ENCODE measurements at places on chromosomes 2 and 18.

DNA sequence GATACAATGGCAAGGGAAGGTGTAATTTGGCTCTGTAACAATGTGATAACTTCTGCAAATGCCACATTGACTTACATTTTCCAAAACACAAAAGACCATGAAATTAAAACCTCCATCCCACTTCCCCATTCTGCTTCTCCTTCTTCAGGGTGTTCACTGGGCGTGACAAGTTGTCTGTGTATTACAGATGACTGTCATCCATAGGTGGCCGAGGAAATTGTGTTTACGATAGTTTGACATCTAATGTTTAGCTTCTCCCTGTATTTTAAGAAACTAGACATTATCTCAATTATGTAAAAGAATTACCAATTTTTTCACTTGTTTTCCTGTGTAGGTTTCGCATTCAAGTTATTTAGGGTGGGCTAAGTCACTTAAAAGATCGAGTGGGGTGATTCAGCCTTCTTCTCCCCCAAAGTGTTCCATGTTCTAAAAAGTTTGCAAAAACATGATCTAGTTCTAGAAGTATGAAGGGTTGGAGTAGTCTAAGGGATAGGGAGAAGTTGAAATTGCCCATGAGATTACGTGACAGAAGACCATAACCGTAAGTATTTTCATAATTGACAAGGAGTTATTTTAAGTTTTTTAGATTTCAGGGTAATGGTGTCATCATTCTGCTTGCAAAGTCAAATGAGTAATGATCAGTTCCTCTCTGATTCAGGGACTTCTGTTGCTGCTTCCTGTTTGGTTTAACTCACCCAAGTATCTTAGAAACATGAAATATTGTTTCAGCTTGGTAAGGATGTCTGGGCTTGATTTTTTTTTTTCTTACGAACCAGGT lies 25.2 kb upstream of the CYTIP start:
- DNase-seq, result peak; percentile 71

DNA sequence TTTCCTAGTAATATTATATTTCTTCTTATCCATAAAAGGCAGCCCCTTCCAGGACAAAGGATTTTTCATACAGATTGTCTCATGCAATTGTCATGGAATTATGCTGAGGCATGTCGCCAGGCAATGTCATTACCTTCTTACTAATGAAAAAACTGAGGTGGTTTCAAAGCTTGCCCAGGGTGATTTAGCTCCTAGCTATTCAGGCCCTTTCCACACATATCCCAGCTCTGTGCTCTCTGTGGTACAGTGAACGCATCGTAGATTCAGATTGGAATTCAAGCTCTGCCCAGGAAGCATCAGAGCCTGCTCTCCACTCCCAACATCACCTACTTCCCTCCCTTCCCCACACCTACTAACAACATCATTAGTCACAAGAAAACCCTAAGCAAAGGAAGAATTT lies 60.1 kb downstream of the ATP8B1 start:
- peak; percentile 81 for DNase-seq

DNA sequence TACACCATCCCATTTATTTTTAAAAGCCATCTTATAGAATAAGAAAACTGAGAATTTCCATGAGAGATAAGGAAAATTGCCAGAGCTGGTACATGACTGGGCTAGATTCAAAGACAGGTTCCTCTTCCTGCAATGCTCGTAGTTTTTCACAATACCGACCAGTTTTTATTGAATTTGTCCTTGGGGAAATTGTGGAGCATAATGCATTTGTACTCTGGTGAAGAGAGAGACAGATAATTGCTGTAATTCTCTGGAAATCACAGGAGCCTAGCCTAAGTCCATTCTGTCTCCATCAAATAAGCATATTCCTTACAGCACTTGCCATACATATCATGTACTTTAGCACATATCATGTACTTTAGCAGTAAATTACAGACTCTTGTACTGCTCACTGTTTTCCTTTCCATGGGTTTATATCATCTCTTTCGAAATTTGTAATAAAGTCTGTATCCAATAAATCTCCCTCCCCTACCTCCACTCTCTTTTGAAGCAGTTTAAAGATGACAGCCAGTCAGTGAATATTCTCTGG lies 355.2 kb downstream of the CNTNAP5 start:
- DNase-seq, result no peak

DNA sequence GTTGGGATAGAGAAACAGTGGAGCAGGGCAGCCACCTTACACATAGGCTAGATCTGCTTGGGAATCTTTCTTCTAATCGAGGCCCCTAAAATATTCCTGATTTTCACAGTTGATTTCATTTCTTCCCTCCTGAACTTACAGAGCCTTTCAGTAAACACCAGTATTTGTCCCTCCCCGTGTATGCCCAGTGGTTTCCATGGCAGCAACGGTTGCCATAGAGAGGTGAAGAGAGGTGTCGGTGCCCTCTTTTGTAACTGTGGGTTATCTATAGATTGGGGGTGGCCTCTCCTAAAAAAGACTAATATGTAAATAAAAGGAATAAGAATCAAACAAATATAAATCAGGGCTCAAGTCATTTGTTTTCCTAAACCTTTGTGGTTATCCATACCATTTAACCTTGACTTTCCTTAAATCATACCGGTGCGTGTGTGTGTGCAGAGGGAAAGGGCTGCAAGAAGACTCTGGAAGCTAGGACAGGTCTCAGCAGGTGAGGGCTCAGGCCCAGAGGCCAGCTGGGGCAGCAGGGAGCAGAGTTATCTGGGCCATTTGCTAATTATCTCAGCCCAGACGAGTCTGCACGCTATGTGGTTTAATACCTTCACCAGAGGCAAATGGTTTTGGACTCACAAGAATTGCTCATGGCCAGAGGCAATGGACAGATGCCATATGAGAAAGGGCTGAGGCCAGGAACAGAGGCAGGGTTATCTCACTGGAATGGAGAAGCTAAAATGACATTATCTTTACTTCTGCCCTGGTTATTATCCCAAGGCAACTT lies 35.5 kb downstream of the LIPG start:
- DNase-seq, result no peak

DNA sequence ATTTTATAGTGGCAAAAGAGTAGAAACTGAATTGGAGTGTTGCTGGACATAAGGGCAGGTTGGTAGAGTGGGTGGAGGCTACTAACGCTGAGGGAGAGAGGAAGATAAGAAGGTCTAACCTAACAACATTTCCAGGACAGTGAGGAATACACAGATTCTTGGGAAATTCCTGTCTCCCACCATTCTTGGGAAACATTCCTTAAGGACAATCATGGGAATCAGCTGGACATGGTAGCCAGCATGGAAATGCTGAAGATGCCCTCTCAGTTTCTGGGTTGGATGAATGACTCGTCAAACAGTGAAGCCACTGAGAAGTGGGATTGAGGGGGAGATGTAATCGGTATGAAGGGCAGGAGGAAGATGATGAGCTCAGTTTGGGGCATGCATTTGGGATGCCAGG lies 265.4 kb downstream of the AFF3 start:
- DNase-seq, result no peak

DNA sequence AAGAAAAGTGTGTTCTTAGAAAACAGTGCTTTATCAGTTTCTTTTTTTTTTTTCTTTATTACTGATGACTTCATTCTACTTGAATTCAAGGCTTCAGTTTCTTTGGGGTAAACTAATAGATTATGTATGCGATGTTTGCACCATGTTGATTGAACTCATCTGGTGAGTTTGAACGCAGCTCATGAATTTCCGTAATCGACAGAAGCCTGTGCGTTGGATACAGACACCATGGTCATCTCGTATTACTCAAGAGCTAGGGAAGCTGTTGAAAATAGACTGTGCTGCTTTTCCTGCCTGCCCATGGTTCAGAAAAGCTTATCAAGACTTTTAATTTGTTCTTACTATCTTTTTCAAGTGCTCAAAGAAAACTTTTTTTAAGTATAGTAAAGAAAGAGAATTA lies 185.5 kb upstream of the NRP2 start:
- peak; percentile 98 for DNase-seq

GRCh38 chr2:60045456-60045855 lies 508.0 kb downstream of the BCL11A start:
- DNase-seq, result no peak

DNA sequence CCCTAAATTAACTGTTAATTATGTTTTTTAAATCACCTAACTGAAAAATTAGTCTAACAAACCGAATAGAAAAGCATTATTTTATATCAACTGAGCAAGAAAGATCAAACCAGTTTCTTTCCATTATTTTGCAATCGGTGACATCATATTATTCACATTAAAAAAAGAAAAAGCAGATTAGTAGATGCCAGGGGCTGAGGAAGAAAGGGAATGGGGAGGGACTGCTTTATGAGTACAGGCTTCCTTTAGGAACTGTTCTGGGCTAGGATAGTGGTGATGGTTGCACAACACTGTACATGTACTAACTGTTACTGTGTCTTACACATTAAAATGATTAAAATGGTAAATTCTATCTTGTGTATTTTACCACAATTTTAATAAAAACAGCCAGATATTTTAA lies 59.3 kb downstream of the COBLL1 start:
- DNase-seq, result peak; percentile 8

All from IMR-90 (cell line).